ENCODE measurements at places on chromosomes 12 and 14. TPM values are rescaled to one million over a fixed set of nuclear protein-coding genes. Genes with fewer than 3 reads are reported as not detected.

DNA sequence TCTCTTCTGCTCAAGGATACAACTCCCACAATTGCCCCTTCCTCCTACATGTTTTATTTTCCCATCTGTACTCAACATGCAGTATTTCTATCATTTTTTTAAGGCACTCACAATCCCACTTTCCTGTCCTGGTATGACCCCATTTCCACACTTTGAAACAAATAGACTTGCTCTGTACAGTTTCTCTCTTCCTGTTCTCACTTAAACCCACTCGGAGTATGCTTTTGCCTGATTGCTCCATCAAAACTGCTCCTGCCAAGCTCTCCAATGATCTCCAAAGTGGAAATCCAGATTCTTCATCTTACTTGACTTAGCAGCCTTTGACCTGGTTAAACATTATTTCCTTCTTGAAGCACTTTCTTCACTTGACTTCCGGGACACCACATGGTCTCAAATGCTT, 384.5 kb downstream of the SEC23A start:
- no peak for DNase-seq
- H3K27me3 ChIP-seq, result peaks cover 16% of the 10 kb centered on the region
- no peaks in the 10 kb centered on the region for H3K36me3 ChIP-seq

Gene XRCC3
- 9.9 TPM for total RNA-seq

GRCh38 chr12:118311666-118312065, 61.0 kb downstream of the TAOK3 start:
- no peak overlapping the region for H3K27ac ChIP-seq
- H3K27me3 ChIP-seq, result no peaks in the 10 kb centered on the region
- H3K36me3 ChIP-seq, result no peaks in the 10 kb centered on the region
- no peak for DNase-seq
- H3K4me3 ChIP-seq, result no peak overlapping the region

DNA sequence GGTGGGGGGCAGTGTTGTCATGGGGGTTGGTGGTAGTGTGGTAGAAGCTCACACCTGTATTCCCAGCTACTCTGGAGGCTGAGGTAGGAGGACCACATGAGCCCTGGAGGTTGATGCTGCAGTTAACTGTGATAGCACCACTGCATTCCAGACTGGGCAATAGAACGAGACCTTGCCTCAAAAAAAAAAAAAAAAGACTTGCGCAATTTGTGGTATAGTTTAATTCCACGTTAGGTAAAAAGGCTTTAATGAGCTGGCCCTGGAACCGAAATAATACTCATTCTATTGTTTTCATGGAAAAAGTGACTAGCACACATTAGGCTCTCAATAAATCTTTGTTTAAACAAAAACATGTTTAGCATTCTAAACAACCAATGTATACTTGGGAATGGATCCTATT, 25.4 kb upstream of the NAP1L1 start:
- no peak for DNase-seq
- H3K27ac ChIP-seq, result no peak overlapping the region
- no peaks in the 10 kb centered on the region for H3K36me3 ChIP-seq
- H3K27me3 ChIP-seq, result no peaks in the 10 kb centered on the region

GRCh38 chr14:95488376-95489213, 27.9 kb downstream of the SYNE3 start:
- H3K4me3 ChIP-seq, result no peak overlapping the region
- peak overlapping the region; percentile 85 for H3K27ac ChIP-seq

DNA sequence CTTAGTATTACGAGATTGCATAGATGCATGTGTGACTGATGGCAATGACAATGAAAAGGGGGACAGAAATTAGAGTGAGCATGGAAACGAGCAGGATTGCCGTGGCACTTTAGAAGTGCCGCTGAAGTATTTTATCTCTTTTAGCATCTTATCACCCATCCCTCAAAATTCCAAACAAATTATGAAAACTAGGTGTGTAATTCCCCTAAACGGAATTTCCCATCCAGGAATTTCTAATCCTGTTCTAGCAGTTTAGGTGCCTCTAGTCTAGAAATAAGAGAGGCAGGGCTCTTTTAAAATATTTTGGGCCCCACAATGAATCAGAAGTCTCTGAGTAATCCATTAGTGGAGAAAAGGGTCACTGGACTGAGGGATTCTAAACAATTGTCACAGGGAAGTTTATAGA, 947 bp downstream of the TMEM52B start:
- DNase-seq, result no peak
- no peak overlapping the region for H3K27ac ChIP-seq
- peaks cover 12% of the 10 kb centered on the region for H3K4me1 ChIP-seq
- no peak overlapping the region for H3K4me3 ChIP-seq
- H3K36me3 ChIP-seq, result no peaks in the 10 kb centered on the region

GRCh38 chr12:63151623-63152320, 771 bp upstream of the AVPR1A start:
- peaks cover 22% of the 10 kb centered on the region for H3K4me1 ChIP-seq
- DNase-seq, result no peak
- H3K4me3 ChIP-seq, result peak overlapping the region; percentile 74
- H3K27ac ChIP-seq, result no peak overlapping the region
- peaks cover 1% of the 10 kb centered on the region for H3K36me3 ChIP-seq

DNA sequence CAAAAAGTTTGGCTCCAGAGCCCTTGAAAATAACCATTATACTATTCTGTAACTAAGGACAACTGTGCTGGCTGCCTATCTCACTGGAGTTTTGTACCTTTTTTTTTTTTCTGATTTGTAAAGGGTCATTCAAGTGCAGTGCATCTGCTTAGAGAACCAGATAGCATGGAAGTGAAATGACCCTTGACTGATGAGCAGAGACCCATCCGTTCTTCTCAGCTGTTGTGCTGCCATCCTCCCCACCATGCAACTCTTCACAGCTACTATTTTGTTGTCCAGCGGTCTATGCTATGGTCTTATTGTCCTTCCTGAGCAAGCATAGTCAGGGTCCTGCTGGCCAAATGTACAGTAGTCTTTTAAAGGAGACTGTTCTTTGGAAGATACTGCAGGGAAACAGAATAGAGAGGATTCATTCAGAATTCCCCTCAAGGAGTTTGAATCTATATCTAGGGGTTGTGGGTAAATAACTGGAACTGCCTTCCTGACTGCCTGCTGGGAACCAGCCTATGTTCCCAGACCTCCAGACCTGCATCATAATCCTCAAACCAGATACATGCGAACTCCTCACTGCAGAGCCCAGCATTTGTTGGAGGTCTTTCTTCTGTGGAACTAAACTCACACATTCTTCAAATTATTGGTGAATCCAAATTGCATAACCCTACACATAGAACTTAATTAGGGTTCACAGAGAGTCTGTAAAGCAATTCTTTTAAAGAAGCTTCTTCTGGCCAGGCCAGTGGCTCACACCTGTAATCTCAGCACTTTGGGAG, 41.1 kb downstream of the GPR19 start:
- no peak for DNase-seq
- H3K27me3 ChIP-seq, result no peaks in the 10 kb centered on the region
- peaks cover 11% of the 10 kb centered on the region for H3K4me1 ChIP-seq
- no peak overlapping the region for H3K4me3 ChIP-seq

GRCh38 chr12:108980831-108981618, 39.8 kb downstream of the SVOP start:
- peaks cover 4% of the 10 kb centered on the region for H3K4me1 ChIP-seq
- no peak overlapping the region for H3K4me3 ChIP-seq
- H3K27me3 ChIP-seq, result no peaks in the 10 kb centered on the region
- DNase-seq, result no peak
- H3K36me3 ChIP-seq, result no peaks in the 10 kb centered on the region
- no peak overlapping the region for H3K27ac ChIP-seq

DNA sequence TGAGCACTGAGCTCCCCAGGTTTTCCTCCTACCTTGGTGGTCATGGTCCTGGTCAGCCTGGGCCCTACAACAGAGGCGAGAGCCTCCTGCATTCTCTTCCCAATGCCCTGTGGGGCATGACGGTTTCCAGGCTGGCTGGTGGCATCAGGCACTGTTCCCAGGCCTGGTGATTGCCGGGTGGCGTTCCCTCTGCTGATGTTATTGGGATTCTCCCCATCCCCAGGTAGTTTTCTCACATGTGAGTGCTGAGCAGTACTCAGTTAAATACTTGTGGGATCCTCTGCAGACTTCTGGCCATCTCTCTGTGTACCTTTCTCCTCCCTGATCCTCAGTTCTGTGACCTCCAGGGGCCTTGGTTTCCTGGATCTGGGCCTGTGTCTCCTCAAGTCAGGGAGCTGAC, 15.8 kb downstream of the C1R start:
- H3K4me3 ChIP-seq, result no peak overlapping the region
- peaks cover 11% of the 10 kb centered on the region for H3K4me1 ChIP-seq
- H3K36me3 ChIP-seq, result no peaks in the 10 kb centered on the region
- H3K27ac ChIP-seq, result no peak overlapping the region

Gene SELPLG
- 2.9 TPM for total RNA-seq

GRCh38 chr14:100840286-100841065, 14.6 kb downstream of the MEG3 start:
- H3K27ac ChIP-seq, result no peak overlapping the region
- peaks cover 31% of the 10 kb centered on the region for H3K4me1 ChIP-seq
- H3K27me3 ChIP-seq, result no peaks in the 10 kb centered on the region
- peak; percentile 59 for DNase-seq
- no peak overlapping the region for H3K4me3 ChIP-seq

DNA sequence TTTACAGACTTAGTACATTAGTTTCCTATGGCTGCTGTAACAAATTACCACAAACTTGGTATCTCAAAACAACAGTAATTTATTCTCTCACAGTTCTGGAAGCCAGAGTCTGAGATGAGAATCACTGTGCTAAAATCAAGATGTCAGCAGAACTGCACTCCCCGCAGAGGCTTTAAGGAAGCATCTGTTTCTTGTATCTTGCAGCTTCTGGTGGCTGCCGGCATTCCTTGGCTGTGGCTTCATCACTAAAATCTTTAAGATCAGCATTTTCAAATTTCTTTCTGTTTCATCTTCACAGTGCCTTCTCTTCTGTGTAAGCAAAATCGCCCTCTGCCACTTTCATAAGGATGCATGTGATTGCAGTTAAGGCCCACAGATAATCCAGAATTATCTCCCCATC, 9.4 kb downstream of the STON2 start:
- H3K27me3 ChIP-seq, result peaks cover 4% of the 10 kb centered on the region
- no peaks in the 10 kb centered on the region for H3K4me1 ChIP-seq
- no peaks in the 10 kb centered on the region for H3K36me3 ChIP-seq
- H3K27ac ChIP-seq, result no peak overlapping the region
- H3K4me3 ChIP-seq, result no peak overlapping the region

DNA sequence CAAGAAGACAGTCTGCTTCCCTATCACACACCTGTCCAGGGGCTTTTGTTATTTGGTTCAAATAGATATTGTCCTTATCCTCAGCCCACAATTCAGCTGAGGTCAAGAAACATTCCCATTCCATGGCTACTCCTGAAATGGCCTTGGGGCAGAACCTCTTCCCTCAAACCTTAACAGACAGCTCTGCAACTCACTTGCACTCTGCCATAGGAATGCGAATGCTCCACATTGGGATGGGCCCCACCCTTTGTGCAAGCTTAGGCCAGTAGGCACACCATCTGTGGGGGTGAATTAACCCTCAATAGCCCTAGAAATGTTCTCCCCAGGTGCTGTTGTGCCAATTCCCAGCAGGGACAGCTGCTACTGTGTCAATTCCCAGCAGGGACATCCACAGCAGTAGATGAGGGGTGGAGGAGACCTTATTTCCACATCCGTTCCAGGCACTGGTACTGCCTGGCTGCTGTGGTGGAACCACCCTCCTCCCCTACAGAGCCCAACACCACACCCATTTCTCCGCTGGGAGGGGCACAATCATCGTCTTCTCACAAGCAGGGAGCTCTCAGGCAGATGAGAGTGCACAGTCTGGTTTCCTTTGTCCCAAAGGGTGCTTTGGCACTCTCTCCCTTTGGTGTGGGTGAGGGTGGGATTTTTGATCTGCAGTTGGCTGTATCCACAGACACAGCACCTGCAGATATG, 42.3 kb upstream of the GLIPR1 start:
- peaks cover 5% of the 10 kb centered on the region for H3K36me3 ChIP-seq
- no peak overlapping the region for H3K4me3 ChIP-seq
- no peak overlapping the region for H3K27ac ChIP-seq
- H3K27me3 ChIP-seq, result no peaks in the 10 kb centered on the region

DNA sequence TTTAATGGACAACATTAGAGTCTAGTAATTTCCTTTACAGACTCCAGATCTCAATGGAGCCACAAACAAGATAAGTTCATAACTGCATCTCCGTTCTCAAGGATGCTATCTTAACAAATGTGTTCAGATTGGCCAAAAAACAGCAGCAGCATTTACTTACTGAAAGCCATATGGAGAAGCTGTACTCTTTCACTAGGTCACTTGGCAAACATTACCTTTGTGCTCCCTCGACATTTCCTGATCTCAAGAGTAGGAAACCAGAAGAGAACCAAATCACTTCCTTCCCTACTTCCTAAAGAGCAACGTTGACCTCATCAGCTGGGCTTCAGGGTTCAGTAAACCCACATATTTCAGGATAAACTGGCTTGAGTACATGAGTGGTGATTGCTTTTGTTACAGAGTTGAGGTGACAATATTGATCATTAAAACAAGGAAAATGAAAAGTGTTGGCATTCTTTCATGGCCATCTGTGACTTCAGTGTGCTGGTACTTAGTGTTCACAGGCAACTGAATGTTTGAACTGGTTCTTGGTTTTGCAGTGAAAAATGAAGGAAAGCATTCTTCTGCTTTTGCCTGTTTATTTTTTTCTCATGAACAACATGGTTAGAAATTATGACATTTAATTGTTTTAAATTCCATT, 449.6 kb downstream of the TMEM117 start:
- H3K36me3 ChIP-seq, result no peaks in the 10 kb centered on the region
- no peaks in the 10 kb centered on the region for H3K27me3 ChIP-seq
- H3K27ac ChIP-seq, result no peak overlapping the region
- peaks cover 2% of the 10 kb centered on the region for H3K4me1 ChIP-seq

Gene EXD2
- 25.3 TPM for total RNA-seq

GRCh38 chr14:71267007-71267513, 359.8 kb downstream of the PCNX1 start:
- H3K36me3 ChIP-seq, result peaks cover 3% of the 10 kb centered on the region
- no peak overlapping the region for H3K27ac ChIP-seq
- H3K4me3 ChIP-seq, result no peak overlapping the region
- peaks cover 3% of the 10 kb centered on the region for H3K27me3 ChIP-seq

DNA sequence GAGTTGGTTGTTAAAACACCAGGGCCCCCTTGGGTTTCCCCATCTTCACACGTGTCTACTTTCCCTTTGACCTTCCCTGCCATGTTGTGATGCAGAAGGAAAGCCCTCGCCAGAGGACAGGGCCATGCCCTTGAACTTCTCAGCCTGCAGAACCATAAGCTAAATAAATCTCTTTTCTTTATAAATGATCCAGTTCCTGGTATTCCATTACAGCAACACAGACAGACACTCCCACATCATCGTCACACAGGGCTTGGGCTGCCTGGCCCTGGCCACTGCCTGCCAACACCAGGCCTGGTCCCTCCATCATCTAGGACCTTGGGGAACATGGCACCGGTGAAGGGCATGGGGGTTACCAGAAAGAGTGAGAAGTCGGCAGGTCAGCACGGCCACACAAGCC, 84.8 kb downstream of the DPF3 start:
- H3K4me3 ChIP-seq, result no peak overlapping the region
- no peaks in the 10 kb centered on the region for H3K36me3 ChIP-seq
- DNase-seq, result no peak
- H3K4me1 ChIP-seq, result peaks cover 4% of the 10 kb centered on the region
- no peak overlapping the region for H3K27ac ChIP-seq
